Endothelial cell of umbilical vein (primary cell): ENCODE measurements at places on chromosomes 5 and 9. TPM values are rescaled to one million over a fixed set of nuclear protein-coding genes. Genes with fewer than 3 reads are reported as not detected.

Gene XPA
- total RNA-seq, result 18.5 and 21.1 TPM in 2 replicates

Gene MAP1B
- 262 and 263 TPM in 2 replicates for total RNA-seq

Gene INSL6
- total RNA-seq, result not detected in 2 replicates

Gene DRD1
- not detected in 2 replicates for total RNA-seq

Gene TLE4
- 31.4 and 34.5 TPM in 2 replicates for total RNA-seq
